ENCODE measurements at places on chromosomes 2 and 18.

DNA sequence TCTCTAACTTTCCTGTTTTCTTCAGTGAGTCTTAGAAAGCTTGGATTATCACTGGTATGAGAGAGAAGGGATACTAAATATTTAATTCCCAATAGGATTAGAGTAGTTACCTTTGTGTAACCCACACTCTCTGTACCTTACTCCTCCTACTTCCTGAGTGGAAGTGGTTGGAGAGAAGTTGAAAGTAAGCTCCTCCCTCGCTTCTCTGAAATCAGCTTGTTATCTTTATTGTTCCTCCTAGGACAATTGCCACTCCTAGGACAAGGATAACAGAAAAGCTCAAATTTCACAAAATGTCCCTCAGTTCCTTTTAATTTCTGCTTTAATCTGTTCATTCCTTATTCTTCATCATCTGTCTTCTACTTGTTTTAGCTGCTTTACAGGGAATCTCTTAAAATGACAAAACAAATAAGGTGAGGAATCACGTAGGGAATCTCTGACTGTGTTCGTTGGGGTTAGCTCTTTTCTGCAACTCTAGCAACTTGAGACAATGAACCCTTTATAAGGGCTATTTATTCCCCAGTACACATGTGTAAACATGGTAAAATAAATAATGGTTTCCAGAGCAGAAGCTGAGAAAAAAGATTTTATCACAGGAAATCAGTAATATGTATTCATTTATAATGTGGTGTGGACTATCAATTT, 8.6 kb downstream of the ITPRID2 start:
- DNase-seq = no peak

DNA sequence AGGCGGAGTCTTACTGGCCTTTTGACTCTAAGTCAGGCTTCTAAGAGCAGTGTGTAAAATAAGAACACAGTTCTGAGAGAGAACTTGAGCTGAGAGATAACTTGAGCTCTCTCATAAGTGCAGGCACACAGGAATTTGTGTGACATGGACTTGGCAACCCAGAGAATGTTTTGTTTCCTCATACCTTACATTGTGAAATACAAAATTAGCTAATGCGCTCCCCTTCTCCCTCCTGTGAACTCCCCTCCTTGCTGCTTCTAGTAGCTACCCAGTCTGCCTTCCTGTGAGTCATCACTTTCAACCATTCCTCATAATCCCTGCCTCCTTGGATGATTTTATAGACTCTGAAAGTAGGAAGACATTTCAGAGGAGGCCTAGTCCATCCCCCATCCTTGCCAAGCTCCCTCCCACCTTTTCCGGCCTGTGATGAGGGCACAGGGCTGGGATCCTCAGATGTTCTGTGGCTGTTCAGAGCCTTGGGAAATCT, 22.6 kb downstream of the FER1L5 start:
- no peak for DNase-seq

DNA sequence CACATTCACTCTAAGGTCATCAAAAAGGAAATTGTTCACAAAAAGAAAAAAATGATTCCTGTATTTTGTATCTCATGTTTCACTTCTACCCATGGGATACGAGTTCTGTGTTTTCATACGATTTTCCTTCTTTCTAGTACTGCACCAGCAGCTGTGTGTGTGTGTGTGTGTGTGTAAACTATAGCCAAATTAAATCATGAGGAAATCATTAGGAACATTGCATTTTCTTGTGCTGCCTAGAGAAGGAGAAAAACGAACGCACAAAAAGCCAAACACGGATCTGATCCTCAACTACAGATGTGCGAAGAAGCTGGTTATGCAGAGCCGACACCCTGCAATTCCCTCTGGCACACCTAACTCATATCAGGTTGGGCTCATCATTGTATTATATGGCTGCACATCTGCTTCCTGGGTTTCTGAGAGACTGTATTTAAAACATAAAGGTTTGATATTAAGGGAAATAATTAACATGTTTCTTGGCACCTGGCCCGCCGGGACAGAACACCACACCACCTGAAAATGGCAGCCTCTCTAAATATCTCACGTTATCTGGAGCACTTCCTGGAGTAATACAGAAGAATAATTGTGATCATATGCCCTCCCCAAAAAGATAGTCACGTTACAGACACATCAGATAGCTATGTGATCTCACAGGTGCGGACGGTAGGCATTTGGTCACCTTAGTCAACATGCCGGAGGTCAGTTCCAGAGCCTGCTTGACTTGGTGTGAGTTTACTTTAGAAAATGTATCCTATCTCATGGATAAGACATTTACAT, 586.3 kb upstream of the SALL3 start:
- no peak for DNase-seq

- DNase-seq = no peak
These were observed 13.3 kb downstream of the MPHOSPH10 start for GRCh38 chr2:71143782-71144181.

DNA sequence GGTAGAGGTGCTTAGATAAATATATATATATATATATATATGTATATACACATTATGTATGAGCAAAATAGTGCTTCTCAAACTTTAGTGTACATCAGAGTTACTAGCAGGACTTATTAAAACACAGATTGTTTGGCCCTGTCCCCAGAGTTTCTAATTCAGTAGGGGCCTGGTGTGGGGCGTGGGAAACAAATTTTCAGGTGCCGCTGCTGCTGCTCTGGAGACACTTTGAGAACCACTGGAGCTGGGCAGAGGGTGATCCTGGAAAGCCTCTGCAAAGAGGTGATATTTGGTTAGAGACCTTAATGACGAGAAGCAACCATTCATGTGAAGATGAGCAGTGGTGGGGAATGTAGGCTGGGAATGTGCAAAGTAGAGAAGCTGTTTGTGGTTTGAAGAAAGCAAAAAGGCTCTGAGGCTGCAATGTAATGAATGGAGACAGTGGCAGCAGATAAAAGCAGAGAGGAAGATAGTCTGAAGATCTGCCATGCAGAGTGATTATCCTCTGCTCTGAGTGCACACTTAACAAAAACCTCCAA, 142.9 kb downstream of the PLCL1 start:
- no peak for DNase-seq
